ENCODE measurements at places on chromosomes 3 and 15.
A peak's percentile ranks its signal among the peaks of the same experiment; 100 is the strongest.

- no peak for DNase-seq
Observed at GRCh38 chr15:72790302-72790910, 6.8 kb upstream of the ADPGK start.

- DNase-seq, result no peak
Observed at GRCh38 chr3:113245761-113246161, 34.4 kb downstream of the BOC start.

GRCh38 chr3:13223574-13224237 lies 150.5 kb upstream of the IQSEC1 start:
- DNase-seq, result no peak

DNA sequence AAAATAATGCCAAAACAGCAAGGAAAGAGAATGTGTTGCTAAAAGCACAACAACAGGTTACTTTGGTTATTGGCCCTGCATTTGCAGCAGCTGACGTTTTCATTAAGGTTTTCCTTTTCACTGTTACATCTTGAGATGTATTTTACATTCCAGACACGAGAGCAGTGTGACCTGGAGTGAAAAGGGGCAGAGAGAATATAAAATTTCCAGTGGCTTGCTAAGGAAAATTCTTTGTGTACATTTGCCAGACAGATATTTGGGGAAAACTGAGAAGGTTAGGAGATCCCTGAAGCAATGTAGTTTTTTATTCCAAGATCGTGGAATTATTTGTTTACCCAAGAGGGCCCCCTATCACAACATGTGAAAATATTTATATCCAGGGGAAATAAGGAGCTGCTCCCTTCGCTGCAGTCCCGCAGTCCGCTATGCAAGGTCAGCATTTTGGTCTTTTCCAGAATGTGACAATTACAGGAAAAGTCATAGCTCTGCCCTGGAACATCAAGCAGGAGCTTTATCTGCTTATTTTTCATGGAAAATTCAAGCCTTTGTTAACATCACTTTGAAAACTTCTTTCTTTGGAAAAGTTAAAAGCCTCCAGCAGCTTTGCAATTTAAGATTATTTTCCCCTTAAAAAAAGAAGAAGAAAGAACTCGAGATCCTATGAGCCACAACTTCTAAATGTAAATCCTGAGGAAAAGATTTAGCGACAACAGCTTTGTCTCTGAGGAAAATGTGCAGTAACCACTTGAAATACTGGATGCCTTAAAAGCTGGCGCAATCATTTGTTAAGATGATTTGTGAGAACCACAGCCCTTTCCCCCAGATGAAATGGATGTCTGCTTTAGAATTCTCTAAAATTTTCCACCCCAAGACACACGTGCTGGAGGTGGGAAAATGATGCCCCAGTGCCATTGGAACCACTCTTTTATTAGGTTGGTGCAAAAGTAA lies 256.4 kb upstream of the TPM1 start:
- no peak for DNase-seq

DNA sequence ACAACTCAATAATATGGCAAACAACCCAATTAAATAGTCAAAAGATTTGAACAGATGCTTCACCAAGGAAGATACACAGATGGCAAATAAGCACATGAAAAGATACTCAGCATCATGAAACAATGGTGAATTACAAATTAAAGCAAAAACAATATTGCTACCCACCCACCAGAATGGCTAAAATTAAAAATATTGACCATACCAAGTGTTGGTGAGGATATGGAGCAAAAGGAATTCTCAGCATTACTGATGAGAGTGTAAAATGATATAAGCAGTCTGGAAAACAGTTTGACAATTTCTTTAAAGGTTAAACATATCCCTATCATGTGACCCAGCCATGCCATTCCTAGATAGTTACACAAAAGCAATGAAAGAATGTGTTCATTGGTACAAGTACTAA lies 5.7 kb upstream of the PXYLP1 start:
- DNase-seq, result no peak

GRCh38 chr3:192079098-192079497 lies 618.1 kb downstream of the PYDC2 start:
- peak; percentile 94 for DNase-seq

- peak; percentile 18 for DNase-seq
Observed at GRCh38 chr15:92845126-92845508, 55.0 kb upstream of the CHD2 start.

GRCh38 chr3:195698647-195699387 lies 22.0 kb upstream of the MUC20 start:
- DNase-seq, result no peak

DNA sequence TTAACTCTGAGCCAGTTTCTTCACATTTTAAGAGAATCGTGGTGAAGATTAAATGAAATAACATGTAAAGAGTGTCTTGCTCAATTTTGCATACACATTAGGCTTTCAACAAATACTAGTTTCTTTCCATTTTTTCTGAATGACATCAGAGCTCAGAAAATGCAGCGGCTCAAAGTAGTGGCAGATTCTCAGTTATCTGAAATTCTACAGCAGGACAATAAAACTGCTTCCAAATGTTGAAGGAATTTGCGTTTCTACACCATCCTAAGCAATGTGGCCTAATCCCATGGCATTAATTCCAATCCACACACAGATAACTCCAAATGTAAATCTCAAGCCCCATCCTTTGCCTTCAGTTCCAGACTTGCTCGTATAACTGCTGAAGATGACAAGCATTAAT lies 115.8 kb downstream of the PLCH1 start:
- DNase-seq, result no peak

DNA sequence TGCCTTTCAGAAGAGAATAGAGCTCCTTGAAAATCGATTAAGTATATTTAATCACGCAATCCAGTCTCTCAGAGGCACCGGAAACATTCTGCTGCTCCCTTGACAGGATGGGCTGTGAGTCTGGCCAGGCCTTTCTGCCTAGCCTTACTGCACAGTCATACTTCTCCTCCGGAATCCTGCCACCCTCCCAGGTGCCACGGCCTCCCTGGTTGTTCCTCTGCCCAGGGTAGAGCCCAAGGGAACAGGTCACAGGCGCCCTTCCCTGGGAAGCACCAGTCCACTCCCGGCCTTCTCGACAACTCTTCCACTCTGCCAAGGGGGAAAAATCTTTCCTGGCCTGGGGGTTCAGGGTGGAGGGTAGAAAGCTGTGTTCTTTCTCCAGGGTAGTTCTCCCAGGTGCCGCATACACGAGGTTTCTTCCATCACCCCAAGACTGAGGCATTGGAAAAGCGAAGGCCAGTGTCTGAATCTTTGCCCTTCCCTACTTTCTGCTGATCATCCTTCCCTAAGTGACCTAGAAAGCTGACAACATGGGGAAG lies 17.4 kb upstream of the SYNM start:
- DNase-seq, result no peak

DNA sequence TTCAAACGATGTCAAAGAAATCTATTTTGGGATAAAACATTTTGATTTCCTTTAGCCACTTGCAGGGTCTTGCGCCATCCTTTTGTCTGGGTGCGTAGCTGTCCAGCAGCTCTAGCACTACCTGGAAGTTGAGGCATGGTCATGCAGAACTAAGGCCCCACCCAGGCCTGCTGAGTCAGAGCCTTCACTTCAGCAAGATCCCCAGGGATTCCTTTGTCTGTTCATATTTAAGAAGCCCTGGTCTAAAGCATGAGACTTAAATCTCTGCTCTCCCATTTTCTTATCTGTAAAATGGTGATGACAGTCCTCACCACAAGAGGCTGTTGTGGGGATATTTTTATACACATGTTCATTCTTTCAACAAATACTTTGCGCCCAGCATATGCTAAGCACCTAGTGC lies 99.0 kb upstream of the CTDSPL start:
- DNase-seq, result no peak

GRCh38 chr3:52463416-52463815 lies 8.0 kb downstream of the NISCH start:
- no peak for DNase-seq

DNA sequence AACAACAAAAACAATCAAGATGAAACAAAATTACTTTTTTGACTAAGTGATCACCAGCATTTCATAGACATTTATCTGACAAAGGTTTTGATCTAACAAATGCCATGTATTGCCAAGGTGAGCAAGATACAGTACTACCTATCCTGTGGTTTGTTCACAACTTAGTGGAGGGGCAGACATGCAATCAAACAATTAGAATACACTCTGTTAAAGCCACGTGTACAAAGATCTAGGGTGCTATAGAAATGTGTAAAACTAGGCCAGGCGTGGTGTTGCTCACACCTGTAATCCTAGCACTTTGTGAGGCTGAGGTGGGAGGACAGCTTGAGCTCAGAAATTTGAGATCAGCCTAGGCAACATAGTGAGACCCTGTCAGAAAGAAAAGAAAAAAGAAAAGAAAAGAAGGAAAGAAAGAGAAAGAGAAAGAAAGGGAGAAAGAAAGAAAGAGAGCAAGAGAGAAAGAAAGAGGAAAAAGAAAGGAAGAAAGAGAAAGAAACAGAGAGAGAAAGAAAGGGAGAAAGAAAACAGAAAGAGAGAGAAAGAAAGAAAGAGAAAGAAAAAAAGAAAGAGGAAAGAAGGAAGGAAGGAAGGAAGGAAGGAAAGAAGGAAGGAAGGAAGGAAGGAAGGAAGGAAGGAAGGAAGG lies 1.4 kb upstream of the TRIM69 start:
- DNase-seq, result no peak

GRCh38 chr3:192847941-192848340 lies 69.7 kb downstream of the MB21D2 start:
- DNase-seq, result no peak

DNA sequence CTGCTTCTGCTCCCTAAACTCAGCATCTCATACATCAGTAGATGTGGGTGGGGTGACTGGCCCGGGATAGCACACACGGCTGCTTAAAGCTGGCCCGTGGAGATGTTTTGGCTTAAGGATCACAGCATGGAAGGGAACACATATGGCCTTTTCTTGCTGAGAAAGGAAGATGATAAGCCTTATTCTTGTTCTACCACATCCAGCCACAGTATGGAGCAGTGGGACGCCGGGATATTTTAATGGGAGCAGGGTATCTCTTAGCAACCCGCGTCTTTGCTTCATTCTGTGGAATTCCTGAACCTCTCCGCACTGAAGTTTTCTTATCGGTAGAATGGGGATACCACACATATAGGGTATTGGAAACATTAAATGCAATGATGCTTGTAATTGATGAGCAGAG lies 94.1 kb upstream of the PROK2 start:
- no peak for DNase-seq

DNA sequence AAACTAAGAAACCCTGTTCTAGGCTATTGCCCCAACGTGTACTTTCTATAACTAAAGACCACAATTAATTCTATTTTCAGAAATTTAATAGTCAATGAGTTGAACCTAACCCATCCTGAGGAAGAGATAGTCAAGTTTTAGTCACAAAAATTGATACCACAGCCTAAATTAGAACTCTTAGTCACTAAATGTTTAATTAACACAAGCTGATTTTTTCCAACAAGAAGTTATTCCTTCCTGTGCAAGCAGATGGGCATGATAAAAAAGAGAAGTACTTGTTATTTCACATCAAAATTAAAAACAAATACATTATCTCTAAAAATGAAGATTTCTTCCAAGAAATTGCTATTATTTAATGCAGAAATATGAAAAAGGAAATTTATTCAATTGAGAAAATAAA lies 38.4 kb upstream of the TERB2 start:
- no peak for DNase-seq

GRCh38 chr3:192825657-192826200 lies 91.9 kb downstream of the MB21D2 start:
- peak; percentile 98 for DNase-seq

DNA sequence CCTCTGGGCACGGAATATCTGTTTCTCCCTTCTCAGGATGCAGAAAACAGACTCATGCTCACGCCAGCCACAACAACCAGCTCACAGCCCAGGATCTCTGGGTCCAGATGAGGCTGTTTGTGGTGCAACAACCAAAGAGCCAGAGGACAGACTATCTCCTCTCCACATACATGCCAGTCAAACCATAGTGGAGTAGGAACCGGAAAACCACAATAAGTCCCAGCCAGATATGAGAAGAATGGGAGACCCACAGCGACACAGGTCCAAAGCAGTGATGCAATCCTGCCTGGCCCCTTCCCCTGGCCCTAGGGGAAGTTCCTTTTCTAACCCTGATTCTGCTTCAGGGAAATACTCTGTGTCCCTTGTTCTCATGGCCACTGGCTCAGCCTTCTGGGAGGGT lies 27.6 kb downstream of the MEX3B start:
- DNase-seq, result no peak

DNA sequence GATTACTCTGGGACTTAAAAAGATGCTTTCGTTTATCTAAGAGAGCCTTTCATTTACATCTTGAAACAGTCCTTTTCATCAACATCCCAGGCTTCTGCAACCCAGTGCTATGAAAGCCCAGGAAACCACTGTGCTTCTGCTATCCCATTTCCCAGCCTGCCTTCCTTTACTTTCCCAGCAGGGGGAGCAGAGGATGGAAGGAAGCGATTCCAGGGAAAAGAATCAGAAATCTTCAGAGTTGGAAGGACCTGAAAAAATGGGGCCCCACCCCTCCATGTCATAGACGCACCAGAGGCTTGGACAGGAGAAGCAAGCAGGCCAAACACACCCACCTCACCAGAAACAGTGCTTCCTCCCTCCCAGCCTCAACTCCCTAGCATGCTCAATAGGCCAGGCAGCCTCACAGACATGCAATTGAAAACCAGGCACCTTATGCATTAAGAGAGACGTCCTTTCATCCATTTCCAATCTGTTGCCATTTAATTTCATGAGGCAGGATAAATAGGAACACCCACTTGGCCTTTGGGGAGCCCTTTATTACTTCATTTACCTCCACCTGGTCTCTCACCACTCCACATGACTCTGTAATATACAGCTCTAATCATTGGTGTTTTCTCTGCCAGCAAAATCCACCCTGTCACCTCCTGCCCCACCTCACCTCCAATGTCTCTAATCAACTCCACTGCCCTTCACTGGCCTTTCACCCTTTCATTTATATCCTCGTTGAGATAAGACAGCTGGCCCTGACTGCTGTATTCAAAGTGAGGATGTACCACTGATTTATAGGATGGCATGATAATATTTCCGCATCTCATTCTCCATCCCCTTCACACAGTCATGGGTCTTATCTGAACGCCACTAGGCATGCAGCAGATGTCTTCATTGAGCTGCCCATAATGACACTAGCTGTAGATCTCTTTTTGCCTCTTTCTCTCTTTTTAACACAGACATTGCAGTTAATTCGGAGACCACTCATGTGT lies 583.9 kb downstream of the NTRK3 start:
- no peak for DNase-seq
